ENCODE measurements at places on chromosomes 12 and 14.

DNA sequence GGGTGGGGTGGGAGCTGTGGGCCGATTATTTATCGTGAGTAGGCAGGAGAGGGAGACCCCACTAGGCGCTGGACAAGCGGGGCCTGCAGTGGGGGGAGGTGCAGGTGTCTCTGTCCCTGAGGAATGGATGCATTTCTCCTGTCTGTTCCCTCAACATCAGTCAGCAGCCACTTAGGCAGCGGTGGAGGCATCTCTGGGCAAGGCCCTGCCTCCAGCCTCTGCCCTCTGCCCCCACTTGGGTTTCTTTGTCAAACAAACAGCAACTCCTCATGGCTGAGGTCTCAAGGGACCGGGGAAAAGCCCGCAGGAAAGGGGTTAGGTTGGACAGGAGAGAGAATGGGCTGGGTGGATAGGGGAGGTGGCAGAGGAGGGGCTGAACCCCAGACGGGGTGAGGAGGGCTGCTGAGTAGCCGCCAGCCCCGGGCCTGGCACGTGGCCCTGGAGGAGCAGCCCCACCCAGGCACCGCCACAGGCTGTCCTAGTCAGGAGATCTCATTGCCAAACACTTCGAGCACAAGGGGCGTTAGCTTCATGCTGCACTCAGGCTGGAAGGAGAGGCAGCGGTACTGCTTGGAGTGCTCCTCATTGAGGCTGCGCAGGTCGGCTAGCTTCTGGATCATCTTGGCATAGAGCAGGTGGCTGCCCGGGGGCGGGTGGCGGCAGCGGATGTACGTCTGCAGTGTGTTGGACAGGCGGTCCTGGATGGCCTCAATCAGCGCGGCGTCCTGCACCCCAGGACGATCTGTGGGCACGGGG, 24.7 kb upstream of the HDAC7 start:
- DNase-seq, result no peak

- no peak for DNase-seq
These were observed 15.6 kb downstream of the CNOT2 start for GRCh38 chr12:70258605-70259403.

GRCh38 chr14:104510794-104511611, 68.6 kb upstream of the C14orf180 start:
- DNase-seq, result no peak

- no peak for DNase-seq
These were observed 13.4 kb downstream of the TNFAIP2 start for GRCh38 chr14:103136388-103137271.

DNA sequence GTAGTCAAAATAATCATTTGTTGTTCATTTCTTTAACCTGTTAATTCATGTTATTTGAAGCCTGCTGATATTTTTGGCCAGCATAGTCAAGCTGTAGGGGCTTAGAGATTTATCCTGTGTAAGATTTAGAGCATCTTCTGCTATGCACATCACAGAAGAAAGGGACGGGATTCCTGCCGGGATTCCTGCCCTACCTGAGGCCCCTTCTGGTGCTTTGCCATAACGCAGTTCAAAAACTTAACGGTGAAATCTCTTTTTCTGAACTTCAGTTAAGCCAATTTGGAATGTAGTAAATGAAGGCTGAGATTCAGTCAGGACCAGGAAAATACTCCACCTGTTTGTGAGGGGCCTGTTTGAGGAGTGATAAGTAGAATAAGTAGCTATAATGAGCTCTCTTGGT, 50.7 kb upstream of the TMEM260 start:
- no peak for DNase-seq

DNA sequence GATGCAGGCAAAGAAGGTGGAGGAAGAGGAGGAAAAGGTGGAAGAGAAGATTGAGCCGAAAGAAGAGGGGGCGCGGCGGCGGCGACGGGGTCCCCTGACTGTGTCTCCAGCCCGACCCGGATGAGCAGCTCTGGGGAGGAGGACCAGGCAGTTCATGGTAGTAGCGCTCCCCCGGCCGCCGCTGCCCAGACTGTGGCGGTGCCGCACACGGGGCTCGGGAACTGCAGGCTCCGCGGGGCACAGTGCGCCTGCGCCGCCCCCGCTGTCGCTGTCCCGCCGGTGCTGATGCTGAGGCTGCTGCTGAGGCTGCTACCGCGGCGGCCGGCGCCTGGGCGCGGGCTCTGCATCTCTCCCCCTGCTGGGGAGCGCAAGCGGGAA, at the start of gene KCNH5:
Gene KCNH5, minus strand, starts transcription at position 225 of the 378 bp plus-strand sequence. CDS start 272 bp downstream, outside the sequence.
- no peak for DNase-seq

- DNase-seq, result no peak
These were observed 479.8 kb downstream of the ZFP36L1 start for GRCh38 chr14:68312884-68313610.

- DNase-seq, result no peak
These were observed 479 bp downstream of the SEL1L start for GRCh38 chr14:81533212-81533535.

DNA sequence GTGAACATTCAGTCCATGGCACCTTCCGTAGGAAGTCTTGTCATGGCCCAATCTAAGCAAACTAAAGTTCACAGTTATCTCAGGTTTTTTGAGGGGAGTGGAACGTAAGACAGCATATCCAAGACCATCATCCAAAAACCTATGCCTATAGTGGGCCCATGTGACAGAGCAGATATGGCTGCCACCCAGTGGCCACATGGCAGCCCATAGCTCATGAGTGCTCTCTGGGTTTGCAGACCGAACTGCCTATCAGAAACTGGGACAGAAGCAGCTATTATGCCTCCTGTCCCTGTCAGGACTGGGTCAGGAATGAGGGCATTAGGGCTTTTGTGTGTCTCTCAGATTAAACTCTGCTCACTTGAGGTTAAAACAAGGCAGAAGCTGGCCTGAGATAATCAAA, 503.7 kb downstream of the NRXN3 start:
- no peak for DNase-seq

- DNase-seq, result no peak
These were observed 147.2 kb downstream of the DACT1 start for GRCh38 chr14:58784931-58785330.

DNA sequence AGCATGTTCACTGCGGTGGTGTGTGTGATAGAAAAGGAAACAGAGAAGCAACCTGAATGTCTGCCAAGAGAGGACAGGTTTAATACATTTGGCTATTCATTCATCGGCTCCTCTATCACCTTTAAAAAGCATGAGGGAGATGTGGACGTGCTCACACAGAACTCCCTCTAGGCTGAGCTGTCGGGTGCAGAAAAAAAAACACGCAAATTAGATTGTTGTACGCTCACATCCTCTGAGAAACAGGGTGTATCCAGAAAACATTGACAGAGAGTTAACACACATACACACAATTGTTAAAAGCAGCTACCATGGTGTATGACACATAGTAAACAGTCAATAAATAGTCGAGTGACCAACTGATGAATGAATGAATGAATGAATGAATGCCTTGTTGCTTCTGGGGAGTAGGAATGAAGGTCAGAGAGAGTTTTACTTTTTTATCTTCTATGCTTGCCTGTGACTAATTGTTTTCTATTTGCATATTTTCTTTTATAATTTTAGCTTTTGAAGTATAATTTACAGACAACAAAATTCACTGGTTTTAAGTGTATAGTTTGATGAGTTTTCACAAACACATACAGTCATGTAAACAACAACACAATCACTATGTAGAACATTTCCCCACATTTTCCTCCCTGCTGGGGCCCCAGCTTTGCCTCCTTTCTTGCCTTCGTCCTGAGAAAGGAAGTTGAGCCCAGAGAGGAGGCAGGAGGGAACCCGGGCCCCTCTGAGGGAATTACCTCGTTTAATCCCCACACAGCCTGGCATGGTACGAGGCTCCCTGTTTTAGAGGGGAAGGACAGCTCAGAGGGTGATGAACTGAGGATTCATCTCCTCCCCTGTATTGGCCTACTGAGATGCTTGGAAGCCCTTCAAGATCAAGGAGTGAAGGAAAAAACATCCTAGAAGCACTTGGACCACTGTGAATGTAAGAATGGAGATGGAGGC, 19.7 kb upstream of the FAM222A start:
- DNase-seq, result no peak

DNA sequence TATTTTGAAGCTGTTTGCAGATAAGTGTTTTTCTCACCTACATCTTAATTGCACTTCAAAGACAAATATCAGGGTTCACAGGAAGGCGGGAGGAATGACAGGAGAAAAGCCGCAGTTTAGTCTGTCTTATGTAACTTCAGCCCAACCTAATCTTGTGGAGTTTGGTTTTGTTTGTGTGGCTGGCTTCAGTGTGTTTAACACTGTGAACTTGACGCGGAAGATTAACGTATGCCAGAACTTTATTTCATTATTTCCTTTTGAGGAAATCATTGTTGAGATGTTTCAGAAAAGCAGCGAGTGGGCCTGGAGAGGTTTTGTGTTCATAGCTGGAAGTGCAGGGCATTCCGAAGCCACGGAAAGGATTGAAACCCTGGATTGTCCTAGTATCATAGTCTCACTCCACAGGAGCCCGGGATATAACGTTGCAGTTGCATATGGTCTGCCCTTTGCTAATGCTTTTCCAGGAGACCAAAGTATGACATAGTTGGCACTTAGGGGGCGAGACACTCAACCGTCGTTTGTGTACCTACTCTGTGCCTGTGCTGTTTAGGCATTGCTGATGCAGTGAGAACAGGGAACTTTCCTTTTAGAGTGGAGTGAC, 2.0 kb downstream of the PELI2 start:
- no peak for DNase-seq

DNA sequence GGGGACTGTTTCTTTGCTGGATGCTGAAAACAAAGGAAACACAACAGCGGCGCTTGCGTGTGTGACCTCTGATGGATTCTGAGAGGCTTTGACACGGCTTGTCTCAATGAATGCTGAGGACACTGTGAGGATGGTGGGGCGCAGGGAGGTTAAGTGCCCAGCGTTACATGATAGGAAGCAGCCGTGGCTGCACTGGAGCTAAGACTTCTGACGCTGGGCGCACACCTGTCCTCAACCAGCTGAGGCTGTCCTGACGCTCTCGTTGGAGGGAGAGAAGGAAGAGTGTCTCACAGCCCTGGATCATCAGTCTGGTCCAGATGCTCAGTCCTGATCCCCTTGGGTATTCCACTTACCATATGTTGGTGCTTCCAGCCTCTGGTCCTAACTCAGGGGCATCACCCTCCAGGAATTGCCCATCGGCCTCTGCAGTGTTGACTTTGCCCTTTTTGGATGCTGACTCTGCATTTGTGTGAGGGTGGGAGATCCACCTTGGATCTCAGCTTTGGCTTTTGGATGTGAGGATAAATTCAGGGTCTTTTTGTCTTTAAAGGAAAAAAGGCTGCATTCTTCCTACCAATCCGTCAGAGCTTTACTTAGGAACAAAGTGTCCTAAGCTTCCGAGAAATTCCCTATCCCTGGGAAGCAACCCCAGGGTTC, 125.2 kb downstream of the ZNF664 start:
- no peak for DNase-seq

DNA sequence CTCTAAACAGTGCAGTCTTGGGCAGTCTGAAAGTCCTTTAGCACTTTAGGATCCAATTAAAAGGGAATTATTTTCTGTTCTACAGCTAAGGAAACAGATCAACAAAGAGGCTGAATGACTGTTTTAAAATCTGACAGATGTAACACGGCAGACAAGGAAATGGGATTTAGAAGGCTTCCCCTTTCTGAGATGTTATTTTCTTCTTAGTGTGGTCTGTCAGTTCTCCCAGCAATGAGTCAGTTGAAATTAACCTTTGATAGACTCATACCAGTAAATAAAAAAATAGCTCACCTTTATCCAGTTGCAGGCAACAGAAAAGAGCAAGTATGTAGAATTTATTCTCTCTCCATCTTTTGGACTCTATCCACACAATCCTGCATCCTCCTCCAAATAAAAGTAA, 98.1 kb downstream of the NEDD1 start:
- DNase-seq, result no peak

DNA sequence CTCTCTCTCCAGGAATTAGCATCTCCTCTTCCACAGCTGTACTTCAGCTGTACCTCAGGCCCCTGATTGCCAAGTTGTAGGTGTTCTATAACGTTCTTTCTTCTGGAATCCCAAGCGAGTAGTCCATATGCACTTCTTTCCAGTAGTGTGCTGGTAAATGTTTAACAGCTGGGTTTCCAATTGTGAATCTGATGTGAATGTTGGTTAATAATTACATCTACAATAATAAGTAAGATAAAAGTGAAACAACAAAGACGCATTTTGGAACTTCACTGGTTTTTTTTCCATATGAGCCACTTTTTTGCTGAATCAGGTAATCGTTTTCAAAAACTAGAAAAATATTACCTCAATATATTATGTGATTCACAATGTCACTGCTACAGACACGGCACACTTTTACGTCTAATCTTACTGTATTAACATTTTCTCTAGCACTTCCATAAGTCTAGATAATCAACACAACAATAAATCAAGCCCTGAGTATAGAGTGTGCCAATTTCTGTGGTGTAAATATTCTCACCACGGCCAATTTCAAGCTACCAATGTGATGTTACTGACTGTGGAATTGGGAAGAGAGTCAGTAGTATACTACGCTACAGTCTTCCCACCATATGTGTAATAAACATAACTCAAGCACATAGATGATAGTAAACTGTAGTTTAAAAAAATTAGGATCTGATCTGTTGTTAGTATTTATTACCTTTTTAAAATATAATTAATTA, 113.0 kb downstream of the ZFP36L1 start:
- no peak for DNase-seq

- no peak for DNase-seq
These were observed 215.5 kb downstream of the AEBP2 start for GRCh38 chr12:19654650-19655376.

GRCh38 chr12:94567761-94568160, 82.6 kb downstream of the TMCC3 start:
- DNase-seq, result no peak

DNA sequence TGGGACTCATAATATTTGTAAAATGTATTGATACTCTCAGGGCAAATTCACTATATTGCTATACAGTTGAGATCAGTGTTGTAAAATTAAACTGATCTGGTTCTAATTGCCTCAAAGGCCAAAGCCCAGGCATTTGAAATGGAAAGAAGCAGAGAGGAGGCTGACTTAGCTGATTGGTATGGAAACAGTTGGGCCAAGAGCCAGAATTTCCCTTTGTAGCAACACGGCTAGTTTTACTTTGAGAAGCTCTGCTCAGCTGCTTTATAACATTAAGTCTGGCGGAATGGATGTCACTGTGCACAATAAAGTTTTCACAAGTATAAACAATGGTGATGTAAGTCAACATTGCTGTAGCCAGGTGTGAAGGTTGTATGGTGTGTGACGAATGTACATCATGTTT, 186.4 kb downstream of the MSRB3 start:
- no peak for DNase-seq

DNA sequence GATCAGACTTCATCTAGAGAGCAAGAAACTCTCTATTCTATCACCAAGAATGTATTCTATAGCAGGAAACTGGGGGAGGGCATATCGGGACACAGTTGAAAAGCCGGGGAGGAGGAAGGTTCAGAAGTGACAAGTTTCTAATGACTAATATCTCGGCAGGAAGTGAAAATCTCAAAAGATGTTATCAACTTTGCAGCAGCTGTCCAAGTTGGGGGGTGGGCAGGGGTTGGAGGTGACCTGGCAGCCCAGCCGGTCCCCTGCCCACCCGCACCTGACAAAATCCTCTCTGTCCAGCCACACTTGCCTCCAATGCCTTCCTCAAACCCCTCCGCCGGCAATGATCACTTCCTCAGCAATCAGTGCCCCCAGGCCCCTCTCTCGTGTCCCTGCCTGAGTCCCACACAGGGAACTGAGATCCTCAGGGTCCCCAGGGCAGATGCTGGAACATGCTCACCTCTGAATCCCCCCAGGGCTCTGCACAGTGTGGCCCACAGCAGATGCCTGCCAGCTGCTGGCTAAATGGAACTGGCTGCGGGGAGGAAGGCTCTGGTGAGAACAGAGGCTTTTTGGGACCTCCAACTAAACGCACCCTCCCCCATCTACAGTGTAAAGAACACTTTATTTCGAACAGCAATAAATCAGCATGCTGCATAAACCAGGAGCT, 43.9 kb downstream of the CCDC88C start:
- no peak for DNase-seq

- no peak for DNase-seq
These were observed 36.3 kb downstream of the PLEKHG7 start for GRCh38 chr12:92739113-92739512.
